AG10803 (cell line): ENCODE measurements at places on chromosomes 5 and 9.

DNA sequence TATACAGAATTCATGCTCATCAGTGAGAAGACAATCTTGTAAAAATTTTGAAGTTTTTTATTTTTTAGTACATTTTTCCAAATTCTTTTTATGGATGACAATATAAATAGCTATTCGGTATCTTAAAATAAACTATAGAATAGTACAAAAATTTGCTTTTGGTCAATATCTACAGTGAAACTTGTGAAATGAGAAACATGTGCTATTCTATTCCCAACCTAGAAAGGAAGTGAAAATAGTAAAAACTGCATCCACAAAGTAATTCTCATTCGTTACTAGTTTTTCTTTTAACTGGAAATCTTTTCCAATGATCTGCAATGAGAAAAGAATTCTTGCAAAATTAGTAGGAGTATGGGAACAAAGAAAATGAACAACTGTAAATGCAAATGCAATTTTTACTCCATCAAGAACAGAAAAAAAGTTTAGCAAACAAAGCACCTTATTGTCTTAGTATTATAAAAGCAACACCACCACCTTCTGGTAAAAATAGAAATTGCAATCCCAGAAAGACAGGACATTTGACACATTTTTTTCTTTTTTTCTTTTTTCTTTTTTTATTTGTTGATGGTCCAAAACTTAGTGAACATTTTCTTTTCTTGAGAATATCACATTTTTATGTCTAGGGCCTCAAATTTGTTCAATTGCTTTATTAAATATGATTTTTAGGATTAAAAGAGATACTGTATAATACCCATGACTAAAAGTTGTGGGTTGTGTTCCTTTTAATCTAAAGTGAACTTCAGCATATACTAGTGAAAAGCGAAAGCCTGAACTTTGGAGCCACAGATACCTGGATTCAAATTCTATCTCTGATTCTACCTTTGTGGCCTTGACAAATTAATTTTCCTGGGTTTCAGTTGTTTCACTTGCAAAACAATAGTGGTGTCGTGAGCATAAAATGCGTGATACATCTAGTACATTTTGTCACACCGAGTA, 72.3 kb downstream of the SLCO4C1 start:
- DNase-seq, result peak; percentile 9

- DNase-seq, result no peak
These were observed 473 bp upstream of the GABRA1 start for GRCh38 chr5:161847447-161847846.

DNA sequence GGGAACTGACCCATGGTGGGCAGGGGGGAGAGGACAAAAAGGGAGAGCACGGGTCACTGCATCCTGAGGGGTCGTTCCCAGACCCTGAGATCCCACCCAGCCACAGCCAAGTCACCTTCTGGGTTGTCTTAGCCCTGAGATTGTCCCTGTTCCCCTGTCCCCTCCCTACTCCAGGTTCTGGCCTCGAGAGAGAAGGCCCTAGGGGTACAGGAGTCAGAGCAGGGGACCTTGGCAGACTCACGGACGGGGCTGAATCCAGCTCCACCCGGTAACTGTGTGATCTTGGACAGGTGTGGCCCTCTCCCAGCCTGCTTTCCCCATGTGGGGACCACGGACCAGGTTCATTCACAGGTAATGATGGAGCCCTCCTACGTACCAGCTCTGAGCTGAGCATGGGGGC, 11.2 kb upstream of the CERCAM start:
- no peak for DNase-seq

- DNase-seq, result no peak
These were observed 73.3 kb downstream of the GLIS3 start for GRCh38 chr9:4226331-4227250.

GRCh38 chr9:16873126-16873802, 2.8 kb upstream of the BNC2 start:
- peak; percentile 79 for DNase-seq

DNA sequence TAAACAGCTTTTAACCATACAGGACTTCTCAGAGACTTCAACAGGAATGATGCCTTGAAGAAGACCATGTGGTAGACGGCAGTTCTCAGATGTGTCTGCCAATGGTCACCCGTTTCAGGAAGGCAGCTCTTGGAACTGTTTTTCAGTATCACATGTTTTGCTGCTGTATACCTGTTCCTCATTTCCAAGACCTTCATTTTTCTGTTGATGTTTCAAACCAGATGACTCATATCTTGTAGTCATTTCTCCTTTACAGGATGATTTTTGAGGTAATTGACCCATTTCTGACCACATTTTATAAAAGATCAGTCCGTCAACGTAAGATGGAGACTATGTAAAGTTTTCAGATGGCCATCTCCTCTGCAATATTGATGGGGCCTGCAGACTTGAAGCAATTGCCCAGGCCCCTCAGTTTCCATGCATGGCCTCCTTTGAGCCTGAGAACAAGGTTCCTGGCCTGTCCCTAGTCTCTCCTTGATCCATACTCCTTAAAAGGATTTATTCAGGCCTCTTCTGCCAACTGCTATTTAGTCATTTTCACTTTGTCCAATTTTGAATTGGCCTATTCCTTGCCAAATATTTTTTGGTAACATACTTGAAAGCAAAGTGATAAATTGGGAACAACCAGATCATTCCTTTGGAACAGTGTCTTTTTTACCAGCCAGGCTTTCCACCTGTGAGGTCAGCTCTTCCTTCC, 128.6 kb downstream of the PDZD2 start:
- DNase-seq, result no peak

DNA sequence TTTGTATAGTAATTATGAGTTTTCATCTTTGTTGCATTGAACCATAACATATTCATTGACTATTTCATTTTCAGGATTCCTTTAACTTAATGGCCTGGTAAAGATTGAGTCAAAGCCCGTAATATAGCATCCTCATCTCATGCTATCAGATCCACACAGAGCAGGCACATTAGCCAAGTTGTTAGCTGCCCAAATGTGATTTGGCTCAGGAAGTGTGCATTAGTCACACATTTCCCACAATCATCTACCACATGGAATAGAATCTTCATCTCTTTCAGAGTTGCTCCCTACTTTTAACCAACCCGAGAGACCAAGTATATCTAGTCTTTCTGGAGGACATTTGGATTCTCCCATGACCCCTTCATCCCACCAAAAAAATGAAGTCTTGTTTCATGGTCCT, 481.0 kb upstream of the PTGER4 start:
- DNase-seq, result peak; percentile 52

DNA sequence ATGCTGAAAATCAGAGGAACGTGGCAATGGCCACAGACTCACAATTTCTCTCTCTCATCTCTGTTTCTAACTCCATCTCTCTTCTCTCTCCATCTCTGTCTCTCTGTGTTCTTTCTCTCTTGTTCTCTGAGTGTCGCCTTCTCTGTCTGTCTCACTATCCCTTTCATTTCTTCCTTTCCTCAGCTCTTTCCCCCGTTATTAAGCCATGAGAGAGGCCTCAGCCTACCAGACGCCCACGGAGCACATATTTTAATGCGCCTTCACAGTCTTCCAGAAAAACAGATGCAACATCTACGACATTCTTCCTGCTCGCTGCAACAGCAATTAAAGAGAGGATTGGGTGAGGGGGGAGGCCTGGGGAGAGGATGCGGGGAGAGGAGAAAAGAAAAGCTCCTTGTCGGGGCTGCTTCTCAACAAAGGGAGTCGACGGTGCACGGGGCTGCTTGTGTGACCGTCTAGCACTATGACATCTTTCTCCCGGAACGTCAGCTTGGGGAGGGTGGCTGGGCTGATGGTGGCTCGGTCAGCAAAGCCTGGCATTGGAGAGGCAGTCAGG, 37.7 kb upstream of the NEURL1B start:
- peak; percentile 40 for DNase-seq
